CD4-positive, alpha-beta memory T cell (primary cell): ENCODE measurements at places on chromosomes 7 and 10.

- no peak for DNase-seq
Measured at GRCh38 chr10:43365001-43365400, 6.4 kb upstream of the FXYD4 start.

DNA sequence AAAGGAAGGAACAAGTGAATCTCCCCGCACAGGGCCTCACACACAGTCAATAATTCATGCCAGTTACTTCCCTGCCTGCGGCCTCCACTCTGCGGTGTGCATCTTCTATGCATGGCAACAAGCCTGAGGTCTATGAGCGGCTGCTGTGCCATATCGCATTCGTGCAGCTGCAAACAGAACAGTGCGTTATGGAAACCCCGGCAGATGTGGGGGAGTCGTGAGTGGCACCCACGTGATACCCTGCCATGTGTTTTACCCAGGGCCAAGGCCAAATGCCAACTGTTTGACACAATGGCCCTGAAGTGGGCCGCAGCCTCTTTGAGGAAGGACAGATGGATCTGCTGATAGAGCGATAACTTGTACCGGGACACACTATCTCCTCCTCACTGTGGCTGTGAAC is 13.4 kb downstream of the TNS3 start:
- DNase-seq: no peak

DNA sequence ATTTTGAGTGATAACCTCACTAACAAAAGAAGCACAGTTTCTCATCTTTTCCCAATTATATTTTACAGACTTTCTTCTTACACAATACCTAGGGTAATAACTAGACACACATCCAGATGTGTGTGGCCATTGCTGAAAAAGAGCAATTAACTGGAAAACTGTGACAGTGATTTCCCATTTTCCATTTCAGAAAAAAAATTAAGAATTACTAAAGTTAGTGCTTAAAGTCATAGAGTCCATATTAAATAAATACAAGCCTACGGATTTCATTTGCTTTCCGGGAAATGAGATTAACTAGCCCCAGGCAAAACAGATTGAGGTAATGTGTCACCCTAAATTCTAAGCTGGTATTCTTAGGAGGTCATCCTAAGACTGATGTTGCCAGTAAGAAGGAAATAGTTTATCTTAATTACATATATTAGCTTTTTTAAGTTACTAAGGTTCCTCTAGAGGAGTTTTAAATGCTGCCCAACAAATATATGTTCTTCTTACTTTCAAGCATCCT is 10.2 kb upstream of the MACC1 start:
- DNase-seq: no peak

- DNase-seq: no peak
Measured at GRCh38 chr7:118175740-118176139, 8.2 kb upstream of the LSM8 start.

DNA sequence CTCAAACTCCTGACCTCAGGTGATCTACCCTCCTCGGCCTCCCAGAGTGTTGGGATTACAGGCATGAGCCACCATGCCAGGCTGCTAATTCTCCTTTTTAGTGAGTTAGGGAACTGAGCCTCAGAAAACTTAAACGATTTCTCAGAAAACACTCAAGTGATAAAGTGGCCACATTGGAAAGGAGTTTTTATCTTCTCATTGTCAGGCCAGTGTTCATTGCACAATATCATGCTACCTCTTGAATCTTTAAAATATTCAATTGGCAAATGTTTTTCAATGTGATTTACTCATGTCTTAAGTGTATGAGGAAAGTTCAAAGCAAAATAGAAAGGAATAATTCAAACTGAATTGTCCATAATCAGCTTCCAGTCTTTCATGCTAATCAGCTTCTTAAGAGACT is 80.7 kb downstream of the ITGB8 start:
- no peak for DNase-seq

GRCh38 chr10:63206997-63207811 is 74.1 kb downstream of the NRBF2 start:
- DNase-seq: no peak

DNA sequence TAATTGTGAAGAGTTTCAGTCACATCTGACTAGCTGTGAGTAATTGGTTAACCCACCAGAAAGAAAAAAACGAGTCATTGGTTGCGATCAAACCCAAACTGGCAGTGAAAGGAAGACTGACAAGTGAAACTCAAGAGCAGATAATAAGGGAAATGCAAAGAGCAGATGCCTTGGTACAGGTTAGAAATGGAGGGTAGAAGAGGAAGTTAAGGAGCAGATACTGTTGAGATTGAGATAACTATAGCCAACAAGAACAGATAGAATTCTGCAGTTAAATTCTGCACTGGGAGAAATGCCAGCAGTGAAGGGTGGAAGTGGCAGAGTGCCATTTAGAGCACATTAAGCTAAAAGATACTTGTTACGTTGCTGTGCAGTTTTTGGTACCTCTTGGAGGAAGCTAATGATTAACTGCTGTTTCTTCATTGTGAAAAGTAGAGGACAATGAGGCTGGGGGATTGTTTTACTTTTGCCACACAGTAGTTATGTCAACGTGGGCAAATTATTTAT is 65.8 kb downstream of the CDK13 start:
- no peak for DNase-seq

DNA sequence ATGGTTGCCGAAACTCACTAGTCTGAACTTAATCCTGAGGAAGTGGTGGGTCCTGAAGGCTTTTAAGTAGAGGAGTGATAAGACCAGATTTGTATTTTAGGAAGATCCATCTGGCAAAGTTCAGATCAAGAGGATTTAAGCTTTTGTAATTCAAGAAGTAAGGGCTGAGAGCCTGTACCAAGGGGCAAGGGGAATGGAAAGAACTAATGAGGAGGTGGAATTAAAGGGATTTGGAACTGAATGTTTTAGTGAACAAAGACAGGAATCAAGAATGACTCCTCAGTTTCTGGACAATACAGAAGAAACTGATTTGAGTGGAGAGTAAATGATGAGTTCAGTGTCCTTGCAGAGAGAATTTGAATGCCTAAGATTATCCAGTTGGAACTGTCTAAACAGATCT is 249.0 kb downstream of the C7orf25 start:
- no peak for DNase-seq

DNA sequence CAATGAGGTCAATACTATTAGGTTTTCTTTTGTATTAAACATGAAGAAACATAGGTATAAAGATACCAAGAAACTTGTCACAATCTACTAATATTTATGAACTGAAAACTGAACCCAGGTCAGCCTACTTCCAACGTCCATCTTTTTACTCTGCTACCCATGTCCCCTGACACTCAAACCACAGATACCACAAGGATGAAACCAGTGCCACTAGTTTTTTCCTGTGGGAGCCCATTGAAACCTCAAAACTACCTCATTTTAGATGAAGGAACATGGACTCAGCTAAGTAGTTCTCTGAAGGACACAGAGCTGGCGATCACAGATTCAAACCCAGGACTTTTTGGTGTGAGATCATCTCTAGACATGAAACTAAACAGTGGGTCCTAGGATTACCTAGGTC is 6.8 kb downstream of the TET1 start:
- no peak for DNase-seq

DNA sequence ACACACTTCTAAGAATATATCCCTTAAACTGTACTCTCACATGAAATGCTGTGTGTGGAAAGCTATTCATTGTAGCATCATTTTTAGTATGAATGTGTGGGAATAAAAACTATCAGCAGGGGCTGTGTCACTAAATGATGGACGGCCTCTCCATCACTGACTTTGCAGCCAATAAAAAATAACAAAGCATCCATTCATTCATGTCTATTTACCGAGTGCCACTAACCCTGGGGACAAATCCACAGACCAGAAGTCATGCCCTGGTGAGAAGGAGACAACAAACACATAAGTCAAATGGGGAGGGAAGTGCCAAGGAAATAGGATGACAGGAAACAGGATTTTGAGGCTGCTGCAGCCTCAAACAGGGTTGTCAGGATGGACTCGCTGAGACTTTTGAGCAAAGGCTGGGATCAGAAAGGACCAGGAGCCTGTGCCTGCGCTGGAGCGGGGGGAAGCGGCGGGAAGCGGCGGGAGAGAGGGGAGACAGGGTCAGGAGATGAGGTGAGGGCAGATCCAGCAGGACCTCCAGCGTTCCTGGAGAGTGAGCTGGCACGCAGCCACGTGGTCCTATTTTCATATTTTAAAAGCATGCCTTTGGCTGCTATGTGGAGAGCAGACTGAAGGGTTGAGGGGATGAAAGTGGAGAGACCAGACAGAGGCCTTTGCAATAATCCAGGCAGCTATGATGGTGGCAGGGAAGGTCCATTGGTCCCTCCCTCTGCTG is 2.2 kb upstream of the NOM1 start:
- DNase-seq: no peak

DNA sequence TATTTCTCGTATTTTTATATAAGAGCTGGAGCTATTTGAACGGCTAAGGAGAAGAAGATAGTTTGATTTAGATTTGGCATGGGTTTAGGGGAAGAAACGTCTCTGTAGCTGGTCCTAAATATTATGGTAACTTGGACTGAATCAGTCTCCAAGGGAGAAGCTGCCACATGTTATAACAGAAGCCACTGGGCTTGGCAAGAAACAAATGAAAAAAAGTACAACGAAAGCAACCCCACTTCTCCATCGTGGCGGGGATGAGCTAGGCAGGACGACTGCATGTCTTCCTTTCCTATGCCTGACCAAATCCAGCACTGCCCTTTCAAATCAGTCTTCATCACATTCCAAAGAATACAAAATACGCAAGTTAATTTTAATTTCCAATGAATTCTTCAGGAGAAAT is 196.7 kb upstream of the KLF14 start:
- DNase-seq: no peak

DNA sequence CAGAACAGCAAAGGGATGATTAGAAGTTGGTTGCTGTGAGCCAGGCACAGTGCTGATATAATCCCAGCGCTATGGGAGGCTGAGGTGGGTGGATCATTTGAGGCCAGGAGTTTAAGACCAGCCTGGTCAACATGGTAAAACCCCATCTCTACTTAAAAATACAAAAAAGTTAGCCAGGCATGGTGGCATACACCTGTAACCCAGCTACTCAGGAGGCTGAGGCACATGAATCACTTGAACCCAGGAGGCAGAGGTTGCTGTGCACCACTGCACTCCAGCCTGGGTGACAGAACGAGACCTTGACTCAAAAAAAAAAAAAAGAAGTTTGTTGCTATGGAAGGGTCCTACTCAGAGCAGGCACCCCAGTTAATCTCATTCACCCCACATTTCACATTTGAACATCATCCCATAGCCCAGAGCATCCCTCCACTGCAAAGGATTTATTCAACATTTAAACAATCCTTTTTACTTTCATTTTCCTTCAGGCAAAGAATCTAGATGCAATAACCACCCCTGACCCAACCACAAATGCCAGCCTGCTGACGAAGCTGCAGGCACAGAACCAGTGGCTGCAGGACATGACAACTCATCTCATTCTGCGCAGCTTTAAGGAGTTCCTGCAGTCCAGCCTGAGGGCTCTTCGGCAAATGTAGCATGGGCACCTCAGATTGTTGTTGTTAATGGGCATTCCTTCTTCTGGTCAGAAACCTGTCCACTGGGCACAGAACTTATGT is 4.1 kb downstream of the IL6 start:
- DNase-seq: no peak

- DNase-seq: no peak
Measured at GRCh38 chr10:99382176-99382575, 48.2 kb downstream of the GOT1 start.

DNA sequence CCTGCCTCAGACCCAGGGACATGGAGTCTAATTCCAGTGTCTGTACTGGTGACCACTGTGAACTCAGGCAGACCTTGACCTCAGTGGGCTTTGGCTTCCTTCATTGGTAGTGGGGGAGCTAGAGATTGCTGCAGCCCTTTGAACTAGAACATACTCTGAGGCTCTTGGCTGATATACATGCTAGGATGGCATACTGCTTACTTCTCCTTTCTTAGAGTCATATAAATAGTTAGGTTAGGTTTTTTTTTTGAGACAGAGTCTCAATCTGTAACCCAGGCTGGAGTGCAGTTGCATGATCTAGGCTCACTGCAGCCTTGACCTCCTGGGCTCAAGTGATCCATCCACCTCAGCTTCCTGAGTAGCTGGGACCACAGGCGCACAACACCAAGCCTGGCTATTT is 49.7 kb downstream of the TMEM178B start:
- no peak for DNase-seq

DNA sequence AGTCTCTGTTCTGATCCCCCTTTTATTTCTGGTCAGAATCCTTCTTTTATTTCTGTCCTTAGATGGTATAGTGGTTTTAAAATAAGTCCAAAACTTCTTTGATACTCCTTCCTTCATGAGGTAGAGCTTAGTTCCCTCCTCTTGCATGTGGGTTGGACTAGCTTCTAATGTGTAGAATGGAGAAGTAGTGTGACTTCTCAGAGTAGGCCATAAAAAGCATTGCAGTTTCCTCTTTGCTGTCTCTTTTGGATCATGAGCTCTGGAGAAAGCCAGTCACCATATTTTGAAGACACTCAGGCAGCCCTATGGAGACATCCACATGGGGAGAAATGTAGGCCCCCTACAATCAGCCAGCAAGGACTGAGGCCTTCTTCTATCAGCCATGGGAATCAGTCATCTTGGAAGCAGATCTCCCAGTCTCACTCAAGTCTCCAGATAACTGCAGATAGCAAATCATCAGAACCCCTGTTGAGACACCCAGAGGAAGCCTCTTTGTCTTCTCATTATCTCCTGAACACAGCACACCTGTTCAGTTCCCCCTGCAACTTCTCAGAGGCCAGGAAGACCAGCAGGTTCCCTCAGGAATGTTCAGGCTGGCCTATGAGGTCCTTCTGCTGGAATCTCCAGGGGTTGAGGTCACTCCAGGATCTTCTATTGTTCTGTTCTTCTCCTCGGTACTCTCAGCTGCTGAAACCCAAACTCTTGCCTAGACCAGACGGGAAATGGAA is 511.9 kb upstream of the ZMIZ1 start:
- no peak for DNase-seq

DNA sequence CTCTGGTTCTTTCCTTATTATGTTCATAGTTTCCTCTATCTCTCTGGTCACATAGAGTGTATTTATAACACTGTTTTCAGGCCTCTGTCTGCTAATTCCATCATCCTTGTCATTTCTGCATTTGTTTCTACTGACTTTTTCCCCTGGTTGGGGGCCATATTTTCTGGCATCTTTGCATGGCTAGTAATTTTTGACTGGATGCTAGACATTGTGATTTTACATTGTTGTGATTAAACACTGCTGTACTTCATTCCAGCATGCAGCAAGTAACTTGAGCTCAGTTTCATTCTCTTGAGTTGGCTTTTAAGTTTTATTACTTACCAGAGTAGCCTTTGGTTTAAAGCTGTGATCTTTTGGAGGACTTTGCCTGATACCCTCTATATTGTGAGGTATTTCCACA is 6.8 kb upstream of the DOCK1 start:
- DNase-seq: no peak

DNA sequence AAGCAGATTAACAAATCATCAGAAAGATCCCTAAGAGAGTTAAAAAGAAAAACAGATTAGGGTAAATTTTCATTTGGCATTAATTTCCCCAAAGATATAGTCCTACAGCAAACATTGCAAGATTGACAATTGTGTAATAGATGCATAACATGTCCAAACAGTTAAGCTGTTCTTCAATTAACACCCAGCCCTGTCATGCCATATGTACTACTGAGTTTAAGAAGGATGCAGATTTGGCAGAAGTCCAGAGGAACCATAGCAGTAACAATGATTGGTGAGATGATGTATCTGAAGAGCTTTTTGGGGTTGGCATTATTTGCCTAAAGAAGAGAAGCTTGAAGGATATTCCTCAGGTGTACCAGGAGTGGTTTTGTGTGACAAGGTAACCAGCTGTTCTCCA is 287.6 kb downstream of the LRMDA start:
- DNase-seq: no peak

- DNase-seq: no peak
Measured at GRCh38 chr10:97575127-97575668, 2.6 kb downstream of the ANKRD2 start.

- DNase-seq: no peak
Measured at GRCh38 chr7:146660839-146661238, 544.2 kb downstream of the CNTNAP2 start.
